CD8-positive, alpha-beta memory T cell (primary cell): ENCODE measurements at places on chromosomes 3 and 15. TPM values are rescaled to one million over a fixed set of nuclear protein-coding genes. Genes with fewer than 3 reads are reported as not detected.

ANKUB1 gene
- not detected for total RNA-seq

DNA sequence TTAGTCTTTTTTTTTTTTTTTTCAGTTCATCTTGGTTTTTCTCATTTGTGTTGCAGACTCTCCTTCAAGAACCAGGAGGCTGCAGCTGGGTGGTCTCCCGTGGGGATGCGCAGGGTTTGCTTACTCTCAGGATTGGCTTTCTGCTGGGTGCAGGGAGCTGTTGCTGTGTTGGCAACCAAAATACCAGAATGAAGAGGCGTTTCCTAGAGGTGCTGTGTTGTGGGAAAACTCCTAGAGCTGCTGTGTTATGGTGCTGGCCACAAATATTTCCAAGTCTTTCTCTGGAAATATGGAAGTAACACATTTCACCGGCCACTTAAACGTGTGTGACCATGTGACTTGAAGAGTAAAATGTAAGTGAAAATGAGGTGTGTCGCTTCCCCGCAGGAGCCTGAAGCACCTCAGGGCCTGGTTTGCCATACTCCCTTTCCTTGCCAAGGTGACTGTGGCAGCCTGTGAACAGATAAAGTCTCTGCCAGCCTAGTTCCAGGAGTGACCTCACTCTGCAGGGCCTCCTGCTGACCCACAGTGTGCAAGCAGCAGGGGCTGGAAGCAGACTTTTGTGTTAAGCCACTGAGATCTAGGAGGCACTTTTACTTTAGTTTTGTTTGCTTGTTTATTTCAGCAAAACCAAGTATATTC is 258.9 kb downstream of the ADAMTS17 start:
- H3K4me1 ChIP-seq, result no peaks in the 10 kb centered on the region
- no peaks in the 10 kb centered on the region for H3K36me3 ChIP-seq
- H3K27me3 ChIP-seq, result no peaks in the 10 kb centered on the region
- H3K27ac ChIP-seq, result no peak overlapping the region
- H3K4me3 ChIP-seq, result no peak overlapping the region
- DNase-seq, result no peak

PPP2R3A gene
- total RNA-seq, result 0.22 TPM

DNA sequence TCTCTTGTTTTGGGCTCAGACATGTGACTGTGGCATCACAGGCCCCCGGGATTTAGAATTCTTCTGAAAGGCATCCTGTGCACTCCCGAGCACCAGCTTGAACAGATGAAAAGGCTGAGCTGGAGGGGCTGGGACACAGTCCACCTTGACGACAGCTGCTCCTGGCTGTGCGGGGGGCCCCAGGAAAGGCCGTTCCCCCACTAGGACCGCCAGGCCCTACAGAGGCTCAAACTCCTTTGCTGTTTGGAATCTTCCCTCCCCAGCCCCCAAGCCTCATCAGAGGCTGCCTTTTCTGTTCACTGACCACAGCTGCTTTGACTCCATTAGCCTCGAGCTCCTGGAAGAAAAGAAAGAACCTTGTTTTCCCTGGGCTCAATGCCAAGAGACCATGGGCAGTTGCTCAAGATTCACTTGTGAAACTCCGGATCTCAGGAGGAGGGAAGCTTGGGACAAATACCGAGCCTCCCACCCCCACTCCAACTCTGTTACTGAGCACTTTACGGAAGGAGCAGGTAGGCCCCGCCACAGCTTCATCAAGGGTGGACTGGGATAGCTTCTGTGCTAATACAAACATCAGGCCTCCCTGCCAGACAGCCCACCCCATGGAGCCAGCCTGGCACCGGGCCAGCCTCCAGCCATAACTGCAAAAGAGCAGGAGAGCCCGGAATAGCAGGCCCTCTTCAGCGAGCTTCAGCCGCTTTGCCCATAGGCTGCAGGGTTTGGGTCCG is 15.7 kb downstream of the CIDEC start:
- no peaks in the 10 kb centered on the region for H3K4me1 ChIP-seq
- no peak for DNase-seq
- H3K4me3 ChIP-seq, result no peak overlapping the region
- H3K36me3 ChIP-seq, result no peaks in the 10 kb centered on the region
- no peak overlapping the region for H3K27ac ChIP-seq

DNA sequence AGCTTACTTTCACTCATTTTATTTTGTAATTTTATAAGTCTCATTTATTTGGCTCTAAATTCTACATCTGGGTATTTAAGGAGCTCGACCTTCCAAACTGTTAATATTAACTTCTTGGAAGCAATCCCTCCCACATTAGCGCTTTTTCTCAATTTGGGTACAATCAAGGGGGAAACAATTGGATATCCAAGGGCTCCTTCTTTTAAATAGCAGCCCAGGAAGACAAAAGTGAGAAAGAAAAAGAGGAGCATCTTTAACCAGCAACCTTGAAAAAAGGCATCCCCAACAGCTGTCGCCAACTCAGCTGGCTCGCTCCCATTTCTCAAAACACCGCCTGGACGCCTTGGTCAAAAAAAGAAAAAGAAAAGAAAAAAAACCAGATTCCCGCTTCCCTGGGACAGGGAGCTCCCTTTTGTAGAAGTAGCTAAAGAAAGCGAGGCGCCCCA is 873 bp downstream of the C3orf70 start:
- peaks cover 30% of the 10 kb centered on the region for H3K27me3 ChIP-seq
- no peak overlapping the region for H3K27ac ChIP-seq
- no peak for DNase-seq
- H3K4me1 ChIP-seq, result no peaks in the 10 kb centered on the region
- no peaks in the 10 kb centered on the region for H3K36me3 ChIP-seq
- H3K4me3 ChIP-seq, result no peak overlapping the region

GRCh38 chr3:126316031-126316461 is 41.2 kb downstream of the KLF15 start:
- no peaks in the 10 kb centered on the region for H3K27me3 ChIP-seq
- H3K4me3 ChIP-seq, result no peak overlapping the region
- H3K27ac ChIP-seq, result no peak overlapping the region
- no peak for DNase-seq

HIGD2B gene
- 0.27 TPM for total RNA-seq

GP9 gene
- total RNA-seq, result not detected

FSD2 gene
- not detected for total RNA-seq

- no peak for DNase-seq
- no peak overlapping the region for H3K4me3 ChIP-seq
- no peaks in the 10 kb centered on the region for H3K27me3 ChIP-seq
- H3K36me3 ChIP-seq, result no peaks in the 10 kb centered on the region
- no peak overlapping the region for H3K27ac ChIP-seq
Measured at GRCh38 chr3:110126065-110126464, 788.7 kb upstream of the DPPA4 start.

GRCh38 chr15:94400526-94401298 is 169.4 kb downstream of the MCTP2 start:
- DNase-seq, result no peak
- no peak overlapping the region for H3K4me3 ChIP-seq
- H3K27me3 ChIP-seq, result no peaks in the 10 kb centered on the region
- H3K27ac ChIP-seq, result no peak overlapping the region

DNA sequence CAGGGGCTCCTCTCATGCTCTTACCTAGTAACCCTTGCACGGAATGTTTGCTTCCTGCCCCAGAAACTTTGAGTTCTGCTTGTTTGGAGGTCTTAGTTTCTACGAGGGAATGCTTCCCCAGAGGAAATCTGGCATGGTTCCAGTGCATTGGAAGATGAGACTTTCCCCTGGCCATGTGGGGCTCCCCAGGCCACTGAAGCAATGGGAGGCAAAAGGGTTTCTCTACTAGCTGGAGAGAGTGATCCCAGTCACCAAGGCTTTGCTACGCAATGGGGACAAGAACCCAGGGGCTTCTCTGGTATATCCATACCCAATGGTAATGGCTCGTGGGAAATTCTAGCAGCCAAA is 44.2 kb upstream of the RPL32 start:
- H3K4me3 ChIP-seq, result no peak overlapping the region
- H3K27me3 ChIP-seq, result peaks cover 14% of the 10 kb centered on the region

KBTBD13 gene
- total RNA-seq, result not detected

GRCh38 chr3:49683162-49683561 is 6.1 kb downstream of the MST1 start:
- no peaks in the 10 kb centered on the region for H3K27me3 ChIP-seq
- H3K4me1 ChIP-seq, result no peaks in the 10 kb centered on the region
- H3K4me3 ChIP-seq, result no peak overlapping the region
- H3K27ac ChIP-seq, result no peak overlapping the region
- peaks cover 31% of the 10 kb centered on the region for H3K36me3 ChIP-seq
